ENCODE measurements at places on chromosomes 2 and 18.

DNA sequence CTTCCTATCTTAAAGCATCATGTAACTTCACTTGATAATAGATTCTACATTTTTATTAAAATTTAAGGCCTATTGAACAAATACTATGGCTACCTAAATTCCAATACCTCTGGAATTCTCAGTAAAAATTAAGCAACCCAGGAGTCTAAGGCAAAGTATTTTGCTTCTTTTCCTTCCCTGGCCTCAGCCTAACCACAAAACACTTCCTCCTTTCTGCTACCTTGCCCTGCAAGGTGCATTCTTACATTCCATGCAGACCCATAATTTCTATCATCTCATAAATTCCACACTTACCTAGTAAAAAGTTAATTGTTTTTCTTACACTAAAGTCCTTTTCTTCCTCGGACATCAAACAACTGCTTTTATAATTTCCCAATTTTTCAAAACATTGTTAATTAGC lies 3.7 kb downstream of the MBOAT2 start:
- DNase-seq: no peak

GRCh38 chr2:111072220-111072871 lies 48.4 kb upstream of the BCL2L11 start:
- peak; percentile 86 for DNase-seq

DNA sequence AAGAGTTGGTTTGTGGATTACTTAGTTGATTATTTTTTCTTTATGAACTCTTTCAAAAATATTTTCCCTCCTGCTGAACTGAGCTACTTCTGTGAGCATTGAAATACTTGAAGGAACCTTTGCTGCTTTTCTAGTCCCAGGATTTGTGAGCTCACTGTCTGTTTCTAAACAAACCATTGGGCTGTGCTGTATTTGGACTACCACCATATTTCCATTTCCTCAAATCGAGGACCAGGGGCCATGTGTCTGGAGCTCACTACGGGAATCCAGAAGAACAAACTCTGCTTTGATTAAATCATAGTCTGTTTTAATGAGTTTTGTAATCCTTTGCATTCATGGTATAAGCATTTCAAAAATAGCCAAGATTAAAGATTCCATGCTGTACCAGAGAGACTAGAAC lies 1.3 kb downstream of the MRPL33 start:
- peak; percentile 28 for DNase-seq

DNA sequence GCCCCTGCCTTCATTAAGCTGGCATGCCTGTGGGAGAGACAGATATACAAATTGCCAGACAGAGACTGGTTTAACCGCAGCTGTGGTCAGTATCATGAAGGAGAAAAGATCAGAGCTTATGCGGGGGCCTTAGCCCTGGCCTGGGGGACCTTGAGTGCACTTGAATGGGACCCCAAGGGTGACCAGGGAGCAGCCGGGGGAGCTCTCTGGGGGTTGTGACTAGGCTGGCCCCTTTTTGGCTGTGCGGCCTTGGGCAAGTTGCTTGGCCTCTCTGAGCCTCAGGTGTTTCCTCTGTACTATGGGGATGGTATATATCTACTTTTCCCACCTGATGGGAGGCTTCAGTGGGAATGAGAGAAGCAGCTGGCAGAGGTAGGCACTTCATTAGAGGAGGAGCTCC lies 35.7 kb downstream of the INHBB start:
- no peak for DNase-seq

DNA sequence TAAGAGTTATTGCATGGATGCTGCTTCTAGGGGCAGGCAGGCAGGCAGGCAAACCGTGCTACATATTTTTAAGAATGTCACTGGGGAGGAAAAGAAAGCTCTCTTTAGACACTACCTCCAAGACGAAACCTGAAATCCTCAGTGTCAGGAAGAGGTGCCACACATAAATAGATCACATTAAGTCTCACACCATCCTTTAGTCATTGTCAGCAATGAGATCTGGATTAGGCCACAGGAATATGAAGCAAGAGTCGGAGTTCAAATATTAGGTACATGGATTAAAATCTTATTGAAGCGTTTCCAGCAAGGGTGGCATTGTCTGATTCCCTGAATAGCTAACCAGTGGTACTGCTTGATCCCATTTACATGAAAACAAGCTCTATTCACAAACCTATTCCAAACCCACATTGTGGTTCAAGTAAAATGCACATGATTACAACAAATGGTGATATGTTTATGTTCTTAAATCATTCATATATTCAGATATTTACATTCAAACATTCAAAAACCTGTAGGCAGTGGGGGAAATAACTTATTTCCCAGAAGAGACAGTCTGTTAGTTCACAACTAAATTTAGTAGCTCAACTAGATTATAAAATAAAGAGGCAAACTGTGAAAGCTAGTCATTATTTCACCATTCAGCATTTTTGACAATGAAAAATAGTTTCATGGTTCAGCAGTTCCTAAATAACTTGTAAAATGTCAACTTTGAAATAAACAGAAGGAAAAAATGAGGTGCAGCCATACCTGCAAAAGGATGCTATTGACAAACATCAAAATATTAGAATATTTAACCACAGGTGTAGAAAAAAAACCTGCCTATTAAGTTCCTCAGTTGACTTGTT lies 195.4 kb upstream of the SIX3 start:
- DNase-seq: no peak

DNA sequence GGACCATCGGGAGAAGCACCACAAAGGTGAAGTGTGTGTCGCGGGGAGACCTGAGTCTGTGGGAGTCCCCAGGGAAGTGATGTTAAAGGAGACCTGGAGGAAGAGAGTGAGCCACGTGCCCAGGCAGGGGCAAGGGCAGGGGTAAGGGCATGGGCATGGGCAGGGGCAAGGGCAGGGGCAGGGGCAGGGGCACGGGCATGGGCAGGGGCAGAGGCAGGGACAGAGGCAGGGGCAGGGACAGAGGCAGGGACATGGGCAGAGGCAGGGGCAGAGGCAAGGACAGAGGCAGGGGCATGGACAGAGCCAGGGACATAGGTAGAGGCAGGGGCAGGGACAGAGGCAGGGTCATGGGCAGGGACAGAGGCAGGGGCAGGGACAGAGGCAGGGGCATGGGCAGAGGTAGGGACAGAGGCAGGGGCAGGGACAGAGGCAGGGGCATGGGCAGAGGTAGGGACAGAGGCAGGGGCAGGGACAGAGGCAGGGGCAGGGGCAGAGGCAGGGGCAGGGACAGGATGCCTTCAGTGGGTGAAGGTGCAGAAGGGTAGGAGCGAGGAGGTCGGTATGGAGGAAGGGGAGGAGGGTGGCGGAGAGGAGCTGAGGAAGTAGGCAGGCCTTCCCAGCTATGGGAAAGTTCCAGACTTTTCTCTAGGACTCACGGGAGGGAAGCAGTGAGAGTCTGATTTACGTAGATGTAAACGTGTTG lies 33.3 kb downstream of the NTSR2 start:
- DNase-seq: no peak

- peak; percentile 78 for DNase-seq
Measured at GRCh38 chr2:127400897-127401756, 13.4 kb upstream of the MAP3K2 start.

- no peak for DNase-seq
Measured at GRCh38 chr18:33375829-33376228, 64.7 kb downstream of the CCDC178 start.

- no peak for DNase-seq
Measured at GRCh38 chr2:96157649-96158553, 12.7 kb upstream of the DUSP2 start.

DNA sequence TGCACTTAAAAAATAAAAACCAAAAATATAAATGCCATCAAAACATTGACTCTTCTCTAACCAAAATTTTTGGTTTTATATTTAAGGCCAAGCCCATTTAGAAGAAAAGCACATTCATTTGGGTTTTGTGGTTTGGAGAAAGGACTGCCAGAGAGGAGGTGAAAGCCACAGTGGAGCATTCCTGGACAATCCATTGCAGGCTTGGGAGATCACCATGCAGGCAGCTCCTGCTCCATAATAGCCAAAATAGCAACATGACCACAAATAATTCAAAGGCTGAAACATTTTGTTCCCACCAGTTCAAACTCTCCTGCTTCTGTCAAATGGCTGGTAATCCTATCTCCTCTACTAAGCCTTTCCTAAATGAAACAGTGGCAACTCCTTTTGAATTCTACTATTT lies 73.5 kb downstream of the GALNT3 start:
- DNase-seq: peak; percentile 28

DNA sequence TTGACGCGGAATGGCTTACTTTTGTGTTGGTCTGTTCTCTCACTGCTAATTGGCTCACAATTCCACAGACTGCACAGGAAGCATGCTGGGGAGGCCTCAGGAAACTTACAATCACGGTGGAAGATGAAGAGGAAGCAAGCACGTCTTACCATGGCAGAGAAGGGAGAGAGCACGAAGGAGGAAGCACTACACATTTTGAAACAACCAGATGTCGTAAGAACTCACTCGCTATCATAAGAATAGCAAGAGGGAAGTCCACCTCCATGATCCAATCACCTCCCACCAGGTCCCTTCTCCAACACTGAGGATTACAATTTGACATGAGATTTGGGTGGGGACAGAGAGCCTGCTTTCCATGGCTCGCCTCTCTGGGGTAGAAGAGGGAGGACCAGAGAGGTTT lies 106.2 kb downstream of the KCNF1 start:
- DNase-seq: no peak

GRCh38 chr18:8411492-8411891 lies 197.7 kb upstream of the RAB12 start:
- no peak for DNase-seq

DNA sequence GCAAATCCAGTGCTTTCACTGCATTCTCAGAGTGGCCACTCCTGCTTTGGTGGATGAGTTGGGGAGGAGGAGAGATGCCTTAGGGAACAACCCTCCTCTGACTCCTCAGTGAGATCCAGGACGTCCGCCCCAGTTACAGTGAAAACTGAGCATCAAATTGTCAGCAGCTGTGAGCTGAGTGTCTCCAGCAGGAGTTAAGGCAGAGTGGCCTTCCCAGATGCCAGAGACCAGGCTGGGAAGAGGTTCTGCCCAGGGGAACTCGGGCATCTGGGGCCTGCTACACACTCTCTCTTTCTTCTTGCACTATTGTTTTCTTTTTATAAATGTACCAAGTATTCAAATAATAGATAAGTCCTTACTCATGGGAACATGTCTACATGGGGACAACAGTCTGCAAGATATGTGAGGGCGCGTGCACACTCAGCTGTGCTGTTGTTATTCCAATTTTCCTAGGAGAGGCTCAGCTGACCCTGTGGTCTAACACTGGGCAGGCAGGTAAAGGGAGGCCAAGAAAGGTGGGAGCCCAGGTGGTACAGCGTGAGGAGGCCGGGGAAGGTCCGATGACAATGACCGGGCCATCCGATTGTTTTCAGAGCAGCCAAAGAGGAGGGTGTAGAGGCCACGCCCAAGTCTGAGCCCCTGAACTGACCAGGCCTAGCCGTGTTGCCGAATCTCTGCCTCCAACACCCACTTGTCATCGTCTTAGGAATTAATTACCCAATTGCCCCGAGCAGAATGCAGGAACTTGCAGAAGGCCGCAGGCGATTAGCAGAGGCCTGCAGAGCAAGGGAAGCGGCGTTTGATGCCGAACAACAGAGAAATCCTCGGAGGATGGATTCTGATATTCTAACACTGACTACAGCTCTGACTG lies 166.9 kb downstream of the ANAPC1 start:
- DNase-seq: no peak

DNA sequence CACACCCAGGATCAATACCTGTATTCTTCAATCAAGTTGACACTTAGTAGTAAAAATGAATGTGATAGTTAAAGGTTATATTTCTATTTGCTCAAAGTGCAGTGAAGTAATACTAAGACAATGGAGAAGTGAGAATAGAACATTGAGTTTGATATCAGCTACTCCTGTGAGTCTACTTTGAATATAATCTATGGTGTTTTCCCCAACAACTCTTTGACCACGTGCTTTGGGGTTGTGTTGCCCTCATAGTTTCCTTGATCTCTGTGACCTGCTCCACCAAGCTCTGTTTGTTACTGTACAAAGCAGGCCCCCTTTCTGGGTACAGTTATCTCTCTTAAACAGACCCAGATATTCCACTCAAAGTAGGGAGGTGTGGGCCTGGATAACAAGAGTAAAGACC lies 222.9 kb downstream of the GALR1 start:
- no peak for DNase-seq

GRCh38 chr18:47872426-47872825 lies 58.0 kb downstream of the SMAD2 start:
- no peak for DNase-seq

GRCh38 chr2:103788389-103788788 lies 1026.6 kb downstream of the TMEM182 start:
- no peak for DNase-seq

GRCh38 chr2:108594982-108595464 lies 60.8 kb downstream of the LIMS1 start:
- peak; percentile 98 for DNase-seq

GRCh38 chr2:45441571-45441970 lies 169.5 kb downstream of the SRBD1 start:
- no peak for DNase-seq

GRCh38 chr2:232061265-232061664 lies 99.8 kb downstream of the DIS3L2 start:
- DNase-seq: no peak

- DNase-seq: no peak
Measured at GRCh38 chr2:200482194-200482593, 27.7 kb downstream of the KCTD18 start.

- DNase-seq: peak; percentile 1
Measured at GRCh38 chr18:5073026-5073944, 123.8 kb downstream of the AKAIN1 start.

DNA sequence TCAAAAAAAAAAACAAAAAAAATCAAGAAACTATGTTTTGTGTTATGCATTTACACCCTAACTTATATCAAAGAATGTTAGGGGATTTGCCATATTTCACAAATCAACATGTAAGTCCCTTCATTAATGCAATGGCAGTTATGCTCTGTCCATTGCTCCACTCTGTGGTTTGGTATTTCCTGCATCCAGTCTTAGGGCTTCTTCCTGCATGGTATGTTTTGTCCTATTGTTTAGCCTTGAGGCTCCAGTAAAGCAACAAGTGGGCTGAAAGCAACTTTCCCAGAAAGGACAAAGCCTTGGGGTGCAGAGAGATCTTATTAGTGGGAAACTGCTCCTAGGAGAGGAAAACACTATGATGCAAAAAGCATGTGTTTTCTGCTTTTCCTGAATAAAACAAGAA lies 474.1 kb downstream of the IRS1 start:
- no peak for DNase-seq

DNA sequence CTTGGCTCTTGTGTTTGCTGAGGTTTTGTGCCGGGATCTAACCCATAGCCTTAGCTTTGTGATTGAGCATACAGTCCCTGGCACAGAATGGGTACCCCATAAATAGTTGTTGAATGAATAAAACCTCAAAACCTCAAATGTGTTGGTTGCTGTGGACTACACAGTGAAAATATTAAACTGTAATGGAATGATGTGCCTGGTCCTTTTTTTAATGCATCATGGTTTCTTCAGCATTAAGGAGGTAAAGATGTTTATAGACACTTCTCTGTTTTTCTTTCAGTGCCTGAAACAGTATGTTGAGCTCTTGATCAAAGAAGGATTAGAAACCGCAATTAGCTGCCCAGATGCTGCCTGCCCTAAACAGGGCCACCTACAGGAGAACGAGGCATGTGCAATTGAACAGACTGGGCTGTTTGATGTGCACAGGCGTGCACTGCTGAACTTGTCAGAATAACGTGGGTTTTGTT lies 97.0 kb downstream of the RNF144A start:
- no peak for DNase-seq

GRCh38 chr2:238338710-238339394 lies 18.5 kb downstream of the TRAF3IP1 start:
- DNase-seq: no peak

- DNase-seq: peak; percentile 37
Measured at GRCh38 chr2:72198532-72199241, 51.0 kb upstream of the CYP26B1 start.

- DNase-seq: peak; percentile 21
Measured at GRCh38 chr2:26922405-26923188, 47.8 kb upstream of the MAPRE3 start.

GRCh38 chr2:45242161-45242741 lies 233.0 kb upstream of the SIX2 start:
- peak; percentile 47 for DNase-seq
